ENCODE measurements at places on chromosomes 6 and 20.

DNA sequence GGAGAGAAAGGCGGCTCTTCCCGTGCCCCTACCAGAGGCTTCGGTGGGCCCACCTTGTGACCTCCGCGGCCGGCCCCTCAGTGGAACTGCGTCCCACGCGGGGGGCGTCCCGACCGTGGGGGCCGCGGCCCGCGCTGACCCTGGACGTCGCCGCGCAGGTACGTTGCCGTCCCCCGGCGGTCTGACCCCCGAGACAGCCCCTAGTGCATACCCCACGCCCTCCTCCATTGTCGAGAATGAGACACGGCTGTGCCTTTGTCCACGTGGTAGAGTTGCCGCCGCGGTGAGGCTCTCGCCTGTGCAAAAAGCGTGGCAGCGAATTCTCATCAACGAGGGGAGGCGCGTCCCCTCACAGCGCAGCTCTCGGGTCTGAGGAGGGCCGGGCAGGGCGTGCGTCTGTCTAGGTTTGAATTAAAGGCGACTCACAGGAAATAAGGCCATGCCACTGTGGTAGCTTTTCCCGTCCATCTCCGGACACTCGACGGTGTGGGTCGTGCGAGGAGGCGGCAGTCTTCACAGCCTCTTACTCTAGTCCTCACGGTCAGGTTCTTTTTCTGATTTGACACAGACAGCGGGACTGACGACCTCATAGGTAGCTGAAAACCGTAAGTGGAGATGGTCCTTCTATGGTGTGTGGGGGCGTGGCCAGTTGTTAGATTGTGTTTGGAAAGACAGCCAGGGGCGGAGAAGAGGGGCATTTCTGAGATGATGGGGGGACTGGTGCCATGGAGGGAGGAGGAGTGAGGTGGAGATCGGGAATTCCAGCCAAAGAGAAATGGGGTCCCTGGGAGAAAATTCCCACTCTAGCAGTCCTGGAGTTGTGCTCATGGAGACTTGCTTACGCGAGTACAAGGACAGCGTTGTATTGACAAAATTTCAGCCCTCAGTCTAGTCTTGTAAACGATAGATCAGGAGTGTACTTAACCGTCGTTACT is 580 bp downstream of the NXT1 start:
- DNase-seq: peak; percentile 43

DNA sequence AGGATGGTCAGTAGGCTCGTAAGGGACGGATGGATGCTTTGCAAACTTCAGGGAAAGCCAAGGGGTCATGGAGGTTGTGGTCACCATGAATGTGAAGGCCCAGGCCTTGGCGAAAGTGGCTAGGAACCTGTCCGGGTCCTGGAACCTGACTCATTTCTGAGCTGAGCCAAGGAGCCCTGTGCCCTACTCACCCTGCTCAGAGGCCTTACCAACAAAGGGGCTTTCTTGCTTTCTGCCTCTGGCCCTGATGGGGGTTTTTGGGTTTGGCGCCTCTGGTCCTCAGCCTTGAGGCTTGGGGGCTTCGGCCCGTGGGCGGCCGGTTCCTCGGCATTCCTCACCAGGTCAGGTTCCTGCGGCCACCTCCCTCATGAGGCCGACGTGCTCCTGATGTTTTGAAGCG is 155.1 kb downstream of the DTNBP1 start:
- no peak for DNase-seq

- no peak for DNase-seq
These were observed 87.7 kb downstream of the HIVEP2 start for GRCh38 chr6:142857233-142857761.

- no peak for DNase-seq
These were observed 3.2 kb upstream of the TGM3 start for GRCh38 chr20:2292416-2293110.

DNA sequence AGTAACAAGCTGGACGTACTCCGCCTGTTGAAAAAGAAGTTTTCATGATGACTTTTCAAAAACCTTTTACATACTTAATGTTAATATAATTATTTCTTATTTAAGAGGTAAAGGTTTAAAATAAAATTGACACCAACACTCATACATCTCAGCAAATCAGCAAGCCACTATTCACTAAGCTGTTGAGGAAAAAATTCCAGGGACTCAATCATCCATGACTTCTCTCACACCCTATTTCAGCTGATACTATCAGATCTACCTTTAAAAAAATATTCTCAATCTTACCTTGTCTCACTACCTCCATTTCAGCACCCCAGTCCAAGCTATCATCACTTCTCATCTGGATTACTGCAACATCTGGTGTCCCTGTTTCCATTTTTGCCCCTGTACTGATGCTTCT is 109.3 kb downstream of the HACE1 start:
- DNase-seq: no peak

DNA sequence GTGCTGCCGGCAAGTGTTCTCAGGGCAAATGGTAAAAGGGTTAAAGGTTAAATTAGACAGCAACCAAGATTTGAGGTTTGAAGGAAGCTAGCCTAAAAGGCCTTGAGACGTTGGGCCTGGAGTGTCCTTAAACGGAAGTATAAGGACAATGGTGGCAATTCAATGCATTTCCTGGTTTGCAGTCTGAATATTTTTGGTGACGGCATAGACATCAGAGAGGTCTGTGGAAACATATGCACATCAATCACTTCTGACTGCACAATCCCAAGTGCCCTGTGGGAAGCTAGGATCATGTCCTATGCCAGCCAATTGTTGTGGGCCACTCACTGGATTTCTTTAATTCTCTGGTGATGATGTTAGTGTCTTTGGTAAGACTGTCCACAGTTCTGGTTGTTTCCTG is 25.7 kb upstream of the TUBB2A start:
- no peak for DNase-seq

DNA sequence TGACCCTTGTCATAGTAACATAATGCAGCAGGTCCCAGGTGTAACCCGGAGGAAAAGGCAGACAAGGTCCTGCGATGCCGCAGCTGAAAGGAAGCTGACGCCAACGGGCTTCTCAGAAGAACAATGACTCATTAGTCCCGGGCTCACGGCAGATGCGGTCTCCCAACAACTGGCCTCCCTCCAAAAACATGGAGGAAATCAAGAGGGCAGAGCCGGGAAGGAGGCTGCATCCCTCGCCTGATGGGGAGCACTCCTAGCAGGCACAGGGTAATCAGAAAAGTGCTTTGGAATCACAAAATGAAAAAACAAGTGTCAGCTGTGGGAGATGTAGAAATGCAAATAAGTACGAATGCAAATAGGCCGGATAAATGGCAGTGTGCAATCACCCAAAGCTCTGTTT is 165.2 kb upstream of the AGPAT4 start:
- DNase-seq: no peak

DNA sequence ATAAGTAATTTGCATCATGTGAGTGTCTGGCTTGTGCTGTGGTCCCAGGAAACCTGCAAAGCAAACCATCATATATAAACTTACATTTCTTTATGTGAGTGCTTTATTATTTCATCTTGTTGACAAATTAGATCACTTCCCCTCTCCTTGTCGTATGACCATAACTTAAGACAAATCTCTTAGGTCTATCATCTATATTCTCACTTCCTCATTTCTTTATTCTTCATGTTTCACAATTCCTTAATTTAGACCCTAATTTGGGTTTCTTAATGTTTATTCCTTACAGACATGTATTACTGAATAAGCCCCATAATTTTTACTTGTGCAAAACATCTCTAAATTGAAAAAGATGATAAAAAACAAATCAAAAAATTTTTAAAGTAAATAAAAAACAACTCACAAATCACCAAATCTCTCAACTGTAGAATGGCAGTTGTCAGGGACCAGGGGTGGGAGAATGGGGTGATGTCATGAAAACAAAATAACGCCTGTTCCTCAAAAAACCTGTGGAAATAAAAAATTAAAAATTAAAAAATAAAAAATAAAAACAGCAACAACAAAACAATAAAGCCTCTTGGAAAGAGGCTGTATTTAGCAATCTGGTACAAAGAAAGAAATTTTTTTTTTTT is 49.5 kb upstream of the FBXO30 start:
- DNase-seq: no peak

Measured in stimulated activated CD8-positive, alpha-beta memory T cell treated with anti-CD3 and anti-CD28 coated beads, Interleukin-15, amount 100 ng/mL, for 4 hours (primary cell).